ENCODE measurements at places on chromosomes 4 and X.
A peak's percentile ranks its signal among the peaks of the same experiment; 100 is the strongest.

GRCh38 chrX:40146262-40147125, 48.7 kb upstream of the BCOR start:
- no peak for DNase-seq

DNA sequence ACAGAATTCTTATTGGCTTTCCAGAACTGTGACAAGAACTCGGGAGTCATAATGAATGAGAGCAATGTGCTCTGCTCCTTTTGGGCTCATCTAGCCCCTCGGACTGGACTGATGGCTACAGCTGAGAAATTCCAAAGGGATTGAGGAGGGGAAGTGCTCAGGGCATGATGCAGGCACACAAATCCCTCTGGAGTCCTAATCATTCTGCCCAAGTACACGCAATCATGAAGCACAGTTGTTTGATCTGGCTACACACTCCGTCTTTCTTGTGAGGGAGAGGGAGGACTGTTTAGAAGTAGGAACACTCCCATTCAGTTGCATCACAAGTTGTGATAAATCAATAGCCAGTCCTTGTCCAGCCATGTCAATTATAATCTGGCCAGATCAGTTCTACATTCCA, 237.5 kb downstream of the COL25A1 start:
- DNase-seq = no peak

- DNase-seq = no peak
Measured at GRCh38 chr4:101279377-101279871, 67.9 kb downstream of the PPP3CA start.

GRCh38 chrX:155959018-155959587, 38.4 kb upstream of the IL9R start:
- no peak for DNase-seq

DNA sequence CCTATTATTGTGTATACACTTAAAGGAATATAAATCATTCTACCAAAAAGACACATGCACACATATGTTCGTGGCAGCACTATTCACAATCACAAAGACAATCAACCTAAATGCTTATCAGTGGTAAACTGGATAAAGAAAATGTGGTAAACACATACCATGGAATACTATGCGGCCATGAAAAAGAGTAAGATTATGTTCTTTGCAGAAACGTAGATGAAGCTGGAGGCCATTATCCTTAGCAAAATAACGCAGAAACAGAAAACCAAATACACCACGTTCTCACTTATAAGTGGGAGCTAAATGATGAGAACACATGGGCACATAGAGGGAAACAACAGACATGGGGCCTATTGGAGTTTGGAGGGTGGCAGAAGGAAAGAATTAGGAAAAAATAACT, 593.2 kb downstream of the DMD start:
- DNase-seq = no peak

DNA sequence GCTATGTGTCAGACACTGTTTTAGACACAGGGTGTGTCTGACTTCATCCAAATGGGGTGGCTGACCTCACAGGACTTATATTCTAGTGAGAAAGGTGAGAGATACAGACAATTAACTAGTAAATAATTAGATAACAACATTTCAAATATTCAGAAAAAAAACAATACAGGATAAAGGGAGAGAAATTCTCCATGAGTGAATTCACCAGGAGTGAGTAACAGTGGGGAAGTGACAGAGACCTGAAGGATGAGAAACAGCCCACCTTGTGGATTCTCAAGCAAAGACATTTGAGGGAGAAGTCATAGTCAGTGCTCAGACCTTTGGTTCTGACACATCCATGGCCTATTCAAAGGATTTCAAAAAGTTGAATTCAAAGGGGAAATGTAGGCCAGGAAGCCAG, 627.9 kb downstream of the IQCM start:
- DNase-seq = no peak

DNA sequence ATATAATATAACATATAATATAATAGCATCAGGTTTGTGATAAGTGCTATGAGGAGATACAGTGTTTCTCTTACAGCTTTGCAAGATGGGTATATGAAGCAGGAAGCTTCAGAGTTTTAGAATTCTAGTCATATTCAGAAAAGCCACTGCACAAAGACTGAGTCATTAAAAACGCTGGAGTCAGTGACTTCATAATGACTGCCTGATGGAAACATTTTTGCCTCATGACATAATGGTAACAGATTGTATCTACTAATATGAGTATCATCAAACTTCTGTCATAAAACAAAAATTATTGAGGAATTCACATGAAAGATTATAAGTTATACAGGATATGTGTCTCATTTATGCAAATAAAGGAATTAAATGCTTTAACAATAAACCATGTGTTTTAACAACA, 46.8 kb downstream of the EPHA5 start:
- no peak for DNase-seq

- no peak for DNase-seq
Measured at GRCh38 chr4:169070071-169070894, 60.2 kb upstream of the CBR4 start.

GRCh38 chr4:6092131-6092530, 73.9 kb upstream of the C4orf50 start:
- no peak for DNase-seq

GRCh38 chrX:11541510-11541909, 124.2 kb downstream of the ARHGAP6 start:
- no peak for DNase-seq

- DNase-seq = no peak
Measured at GRCh38 chr4:26367811-26368210, 47.0 kb downstream of the RBPJ start.

GRCh38 chr4:2182994-2183393, 58.9 kb downstream of the HAUS3 start:
- no peak for DNase-seq

GRCh38 chr4:61200916-61201526, 895 bp downstream of the ADGRL3 start:
- DNase-seq = no peak

DNA sequence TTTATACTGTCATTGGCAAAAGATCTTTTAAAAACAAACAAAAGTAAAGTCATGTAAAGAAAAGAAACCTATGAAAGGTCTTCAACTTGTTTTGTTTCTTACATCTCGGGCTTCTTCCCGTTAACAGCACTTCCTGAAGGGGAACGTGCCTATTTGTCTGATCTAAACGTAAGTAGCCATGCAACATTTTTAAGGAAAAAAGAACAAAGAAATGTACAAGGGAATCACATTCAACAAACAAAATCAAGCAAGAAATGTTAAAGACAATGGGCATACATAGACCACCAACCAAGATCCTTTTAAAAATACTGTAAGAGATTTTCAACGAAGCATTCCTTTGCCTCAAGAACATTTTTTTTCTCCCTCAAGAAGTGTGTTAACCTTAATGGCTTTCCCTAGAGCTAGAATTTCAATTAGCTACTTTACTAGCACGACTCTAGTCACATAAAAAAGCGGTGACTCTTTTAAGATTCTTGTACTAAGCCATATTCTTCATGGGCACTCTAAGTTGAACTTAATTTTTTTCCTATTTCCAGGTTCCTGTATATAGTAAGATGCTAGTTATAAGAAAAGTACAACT, 112.0 kb upstream of the TTC29 start:
- no peak for DNase-seq

GRCh38 chr4:168598191-168598590, 101.3 kb downstream of the PALLD start:
- DNase-seq = no peak

GRCh38 chrX:3037218-3037617, 4.1 kb upstream of the ARSF start:
- no peak for DNase-seq

DNA sequence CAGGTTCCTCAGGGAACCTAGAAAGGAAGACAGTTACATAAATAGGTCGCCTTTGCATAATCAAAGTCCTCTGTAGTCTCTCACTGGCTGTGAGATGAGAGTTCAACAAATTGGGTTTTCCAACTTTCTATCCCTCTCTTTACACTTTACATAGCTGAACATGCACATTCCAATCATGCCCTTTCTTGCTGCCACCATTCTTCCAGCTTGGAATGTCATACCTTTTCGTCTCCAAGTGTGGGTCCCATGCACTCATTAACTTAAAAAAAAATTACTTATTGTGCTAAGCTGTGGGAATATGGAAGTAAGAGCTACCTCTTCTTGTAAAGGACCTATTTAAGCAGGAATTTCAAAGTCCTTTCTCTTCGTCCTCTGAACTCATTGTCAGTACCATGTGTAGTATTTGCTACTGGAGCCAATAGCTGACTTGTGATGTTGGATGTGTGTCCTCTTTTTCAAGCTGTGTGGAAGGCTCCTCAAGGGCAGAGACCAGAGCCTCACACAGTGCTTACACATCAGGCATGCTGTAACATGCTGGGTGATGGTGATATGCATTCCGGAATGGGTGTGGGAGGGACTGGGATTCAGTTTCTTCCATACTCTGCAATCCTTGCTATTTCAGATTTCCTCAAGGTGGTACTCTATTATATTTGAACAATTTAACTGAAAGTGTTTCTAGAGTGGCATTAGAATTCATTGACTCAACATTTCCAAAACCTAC, 7.1 kb downstream of the ENOPH1 start:
- DNase-seq = no peak

- no peak for DNase-seq
Measured at GRCh38 chr4:121071640-121072223, 603 bp downstream of the NDNF start.

GRCh38 chrX:135453381-135453780, 31.6 kb downstream of the SMIM10L2A start:
- no peak for DNase-seq

DNA sequence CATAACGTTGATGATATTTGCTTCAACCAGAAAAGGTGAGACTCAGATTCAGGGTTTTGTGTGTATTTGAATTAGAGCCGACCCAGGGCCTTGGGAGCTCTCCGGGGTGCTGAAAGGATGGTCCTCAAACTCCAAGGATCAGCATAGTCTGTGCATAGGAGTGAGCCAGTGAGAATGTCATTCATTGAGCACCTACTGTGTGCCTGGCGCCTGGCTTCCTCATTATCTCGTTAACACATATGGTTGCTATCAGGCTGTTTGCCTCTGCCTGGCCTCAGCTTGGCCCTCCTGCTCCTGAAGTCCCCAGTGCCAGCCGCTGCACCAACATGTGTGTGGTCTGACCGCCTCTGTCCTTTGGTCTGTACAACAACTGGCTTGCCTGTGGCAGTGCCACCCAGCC, 25.1 kb upstream of the JAKMIP1 start:
- peak; percentile 24 for DNase-seq

GRCh38 chr4:146104541-146104940, 71.0 kb upstream of the LSM6 start:
- DNase-seq = no peak

DNA sequence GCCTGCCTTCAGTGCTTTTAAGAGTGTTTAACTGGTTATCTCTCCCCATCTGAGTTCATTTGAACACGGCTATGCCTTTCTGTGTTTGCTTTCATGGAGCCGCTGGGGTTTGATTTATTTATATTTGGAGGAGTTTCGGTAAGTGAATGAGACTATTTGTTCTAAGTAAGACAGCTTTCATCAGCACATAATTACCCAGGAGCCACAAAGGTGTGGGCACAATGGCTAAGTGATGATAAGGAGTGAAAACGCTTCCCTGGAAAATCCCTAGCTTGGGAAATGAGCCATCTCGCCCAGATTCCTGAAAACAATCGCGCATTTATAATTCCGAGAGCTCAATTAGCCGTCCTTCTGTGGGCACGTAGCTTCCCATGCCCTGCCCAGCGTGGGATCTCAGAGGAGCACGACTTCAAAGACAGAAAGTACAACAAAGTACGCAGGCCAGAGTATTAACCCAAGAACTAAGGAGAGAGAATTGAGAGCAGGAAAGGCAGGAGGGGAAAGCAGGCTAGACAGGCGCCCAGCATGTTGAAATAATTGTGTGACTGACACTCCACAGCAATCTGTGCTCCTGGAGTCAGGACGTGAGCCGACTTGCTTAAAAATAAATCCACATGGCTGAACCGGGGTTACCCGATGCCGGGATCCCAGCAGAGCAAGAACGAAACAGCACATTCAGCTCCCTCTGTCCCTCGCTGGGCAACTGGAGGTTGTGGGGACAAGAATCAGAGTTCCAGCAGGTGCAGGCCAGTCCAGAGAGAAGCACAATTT, 99.0 kb downstream of the DHRSX start:
- DNase-seq = no peak

GRCh38 chrX:152960115-152960514, 33.8 kb downstream of the PNMA5 start:
- no peak for DNase-seq

DNA sequence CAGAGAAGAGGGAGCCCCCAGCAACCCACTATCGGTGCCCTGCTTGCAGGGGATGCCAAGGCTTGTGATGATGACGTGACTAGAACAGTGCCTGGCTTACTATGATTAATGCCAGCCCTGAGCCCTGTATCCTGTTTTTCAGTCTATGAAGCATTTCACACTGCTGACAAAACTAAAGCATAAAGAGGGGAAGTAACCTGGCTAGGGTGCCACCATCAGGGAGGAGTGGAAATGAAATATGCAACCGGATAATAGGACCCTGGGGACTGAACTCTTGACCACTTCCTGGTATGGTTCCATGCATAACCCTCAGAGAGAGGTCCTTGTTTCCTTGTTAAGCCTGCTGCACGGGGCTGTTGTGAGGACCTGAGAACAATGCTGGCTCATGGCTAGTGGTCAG, 50.3 kb downstream of the MED28 start:
- DNase-seq = no peak

GRCh38 chr4:104063341-104063740, 343.6 kb upstream of the TACR3 start:
- DNase-seq = no peak

- no peak for DNase-seq
Measured at GRCh38 chrX:77953302-77953701, 16.1 kb downstream of the PGAM4 start.

DNA sequence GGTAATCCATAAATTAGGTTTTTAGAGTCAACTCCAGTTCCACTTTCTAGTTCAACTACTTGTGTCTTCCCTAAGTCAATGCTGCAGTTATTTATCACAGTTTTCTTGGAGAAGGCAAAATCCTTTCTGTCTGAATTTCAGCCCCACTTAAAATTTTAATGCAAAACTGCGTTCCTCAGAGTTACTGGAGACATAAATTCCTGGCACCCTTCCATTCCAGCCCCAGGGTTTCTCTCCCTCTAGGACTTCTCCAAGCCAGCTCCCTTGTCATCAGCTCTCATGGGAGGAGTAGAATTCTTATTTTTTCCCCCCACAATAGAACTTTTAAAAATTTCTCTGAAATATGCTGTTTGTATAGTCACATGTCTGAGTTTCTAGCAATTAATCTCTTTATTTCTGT, 50.6 kb upstream of the PHOX2B start:
- DNase-seq = no peak

Data from CD4-positive, alpha-beta T cell (primary cell).